ENCODE measurements at places on chromosomes 2 and 18. TPM values are rescaled to one million over a fixed set of nuclear protein-coding genes. Genes with fewer than 3 reads are reported as not detected.

Gene FIGN
- 1.7 TPM for polyA plus RNA-seq

Gene BCL2L11
- 2.5 TPM for polyA plus RNA-seq

Gene MYO7B
- polyA plus RNA-seq = 1.5 TPM

Gene IL1RN
- 2.6 TPM for polyA plus RNA-seq

Gene SGO2
- polyA plus RNA-seq = 0.88 TPM

Gene SERPINB4
- polyA plus RNA-seq = not detected

Gene ASB18
- not detected for polyA plus RNA-seq

Gene ITPRIPL1
- 0.40 TPM for polyA plus RNA-seq

Gene GREB1
- 2.3 TPM for polyA plus RNA-seq

Gene MOGAT1
- polyA plus RNA-seq = not detected

Gene CD8B2
- polyA plus RNA-seq = not detected

Gene CD302
- polyA plus RNA-seq = 20.5 TPM

Gene SERPINB10
- polyA plus RNA-seq = not detected

Gene CIDEA
- 18.5 TPM for polyA plus RNA-seq

Gene DPYSL5
- 1.6 TPM for polyA plus RNA-seq

Gene ABCG8
- 0.11 TPM for polyA plus RNA-seq

Gene ANKRD62
- not detected for polyA plus RNA-seq

Gene SP5
- 0.88 TPM for polyA plus RNA-seq

Gene ZC3H8
- polyA plus RNA-seq = 6.9 TPM

Gene CCDC138
- 1.6 TPM for polyA plus RNA-seq

Gene CMPK2
- polyA plus RNA-seq = 9.3 TPM

Gene C2orf80
- not detected for polyA plus RNA-seq

Gene TWSG1
- 10.1 TPM for polyA plus RNA-seq

Gene CCDC178
- 0.61 TPM for polyA plus RNA-seq

Gene KLHL30
- not detected for polyA plus RNA-seq
